ENCODE measurements at places on chromosomes 7 and 10.

GRCh38 chr10:124754227-124754626, 10.0 kb upstream of the FAM53B start:
- no peaks in the 10 kb centered on the region for H3K36me3 ChIP-seq
- no peaks in the 10 kb centered on the region for H3K27me3 ChIP-seq
- no peak overlapping the region for H3K4me3 ChIP-seq
- H3K27ac ChIP-seq, result no peak overlapping the region
- peaks cover 33% of the 10 kb centered on the region for H3K4me1 ChIP-seq

DNA sequence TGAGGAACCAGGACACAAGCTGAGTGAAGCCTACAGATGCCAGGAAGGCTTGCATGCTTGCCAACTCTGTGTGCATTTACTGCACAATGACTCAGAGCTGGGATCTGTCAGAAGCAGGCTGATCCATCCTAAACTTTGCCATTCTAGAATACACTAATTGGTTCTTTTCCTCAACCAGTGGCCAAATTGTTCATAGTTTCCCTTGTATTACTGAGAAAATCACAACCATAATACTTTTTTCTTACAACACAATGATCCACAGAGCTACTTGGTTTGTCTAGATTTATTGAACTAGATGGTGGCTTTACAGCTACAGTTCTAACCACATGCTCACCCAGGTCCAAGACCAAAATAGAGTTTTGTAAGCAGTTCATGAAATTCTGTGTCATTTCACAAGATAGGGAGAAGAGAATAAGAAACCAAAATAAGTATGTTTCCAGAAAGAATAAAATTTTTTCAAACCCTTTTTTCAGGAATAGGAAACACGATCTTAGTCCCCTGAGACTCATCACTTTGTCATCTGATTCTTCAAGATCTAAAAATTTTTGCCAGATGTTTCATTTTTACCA, 21.0 kb upstream of the LRRC17 start:
- H3K4me3 ChIP-seq, result no peak overlapping the region
- H3K4me1 ChIP-seq, result peaks cover 54% of the 10 kb centered on the region
- DNase-seq, result no peak
- H3K27ac ChIP-seq, result peak overlapping the region; percentile 44
- H3K36me3 ChIP-seq, result no peaks in the 10 kb centered on the region

GRCh38 chr10:49235392-49235791, 47.2 kb upstream of the TMEM273 start:
- no peak overlapping the region for H3K4me3 ChIP-seq
- DNase-seq, result no peak
- no peaks in the 10 kb centered on the region for H3K4me1 ChIP-seq
- H3K36me3 ChIP-seq, result no peaks in the 10 kb centered on the region
- no peak overlapping the region for H3K27ac ChIP-seq
- H3K27me3 ChIP-seq, result no peaks in the 10 kb centered on the region

DNA sequence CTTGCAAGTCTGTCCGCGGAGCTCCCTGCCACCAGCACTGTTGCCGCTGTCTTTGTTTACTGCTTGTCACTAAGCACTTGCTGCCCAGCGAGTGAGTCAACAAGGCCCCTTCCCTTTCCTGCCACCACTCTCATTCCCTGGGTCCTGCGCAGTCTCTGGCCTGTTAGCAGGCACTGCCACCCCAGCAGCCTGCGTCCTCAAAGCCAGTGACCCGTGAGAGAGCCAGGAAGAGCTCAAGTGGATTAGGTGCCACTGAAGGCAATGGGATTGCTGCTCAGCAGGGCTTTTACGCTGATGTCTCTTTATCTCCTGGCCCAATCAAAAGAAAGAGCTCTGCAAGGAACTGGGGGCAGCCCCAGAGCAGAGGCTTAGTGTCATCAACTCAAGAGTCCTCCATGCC, at the start of gene FRMPD2:
Gene FRMPD2, minus strand, starts transcription at position 61 of the 400 bp plus-strand sequence. CDS start 129 bp downstream, outside the sequence.
- no peak for DNase-seq
- no peaks in the 10 kb centered on the region for H3K36me3 ChIP-seq
- H3K4me1 ChIP-seq, result no peaks in the 10 kb centered on the region
- H3K27ac ChIP-seq, result no peak within 1 kb of the TSS
- H3K4me3 ChIP-seq, result no peak within 1 kb of the TSS
- no peaks in the 10 kb centered on the region for H3K27me3 ChIP-seq

GRCh38 chr7:96636979-96637378, 72.7 kb downstream of the SEM1 start:
- H3K36me3 ChIP-seq, result no peaks in the 10 kb centered on the region
- peaks cover 6% of the 10 kb centered on the region for H3K4me1 ChIP-seq
- peak overlapping the region; percentile 52 for H3K27ac ChIP-seq
- no peak for DNase-seq

- H3K4me1 ChIP-seq, result no peaks in the 10 kb centered on the region
- no peak for DNase-seq
- H3K27me3 ChIP-seq, result no peaks in the 10 kb centered on the region
- H3K4me3 ChIP-seq, result no peak overlapping the region
- no peaks in the 10 kb centered on the region for H3K36me3 ChIP-seq
Observed at GRCh38 chr10:100858261-100858660, 54.5 kb upstream of the SLF2 start.

- H3K4me1 ChIP-seq, result no peaks in the 10 kb centered on the region
- H3K4me3 ChIP-seq, result no peak overlapping the region
- H3K36me3 ChIP-seq, result no peaks in the 10 kb centered on the region
- no peaks in the 10 kb centered on the region for H3K27me3 ChIP-seq
- H3K27ac ChIP-seq, result no peak overlapping the region
Observed at GRCh38 chr7:65832281-65832680, 40.6 kb upstream of the VKORC1L1 start.

DNA sequence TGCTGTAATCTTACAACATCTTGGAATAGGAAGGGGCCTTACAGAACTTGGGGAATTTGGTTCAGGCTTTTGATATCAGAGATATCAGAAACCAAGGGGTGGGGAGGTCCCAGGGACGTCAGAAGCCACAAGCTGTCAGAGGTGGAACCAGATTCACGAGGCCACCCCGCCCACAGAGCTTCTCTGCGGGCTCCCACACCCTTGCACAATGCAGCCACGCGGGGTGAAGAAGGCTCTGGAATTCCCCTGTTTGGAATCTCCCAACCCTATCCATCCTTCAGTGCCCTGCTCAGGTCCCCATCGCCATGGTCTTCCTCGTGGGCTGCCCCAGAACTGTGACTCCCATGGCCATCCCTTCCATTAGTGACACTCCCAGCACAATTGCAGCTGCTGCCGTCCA, 247.1 kb upstream of the SHH start:
- no peak overlapping the region for H3K27ac ChIP-seq
- H3K27me3 ChIP-seq, result no peaks in the 10 kb centered on the region
- no peak for DNase-seq
- no peaks in the 10 kb centered on the region for H3K4me1 ChIP-seq

- H3K4me1 ChIP-seq, result no peaks in the 10 kb centered on the region
- no peaks in the 10 kb centered on the region for H3K27me3 ChIP-seq
- no peak overlapping the region for H3K27ac ChIP-seq
- H3K4me3 ChIP-seq, result no peak overlapping the region
Observed at GRCh38 chr10:99681553-99681952, 22.2 kb downstream of the ENTPD7 start.

Measured in heart left ventricle (tissue), 16 donors.